ENCODE measurements at places on chromosomes 3 and 15. TPM values are rescaled to one million over a fixed set of nuclear protein-coding genes. Genes with fewer than 3 reads are reported as not detected.
A peak's percentile ranks its signal among the peaks of the same experiment; 100 is the strongest.

The PIF1 gene
- 3.9 TPM for total RNA-seq

The TRAT1 gene
- 8.0 TPM for total RNA-seq

The DZIP1L gene
- 15.0 TPM for total RNA-seq

The GABRR3 gene
- total RNA-seq = not detected

The IL16 gene
- 128 TPM for total RNA-seq

The BLM gene
- 6.2 TPM for total RNA-seq

The CIAO2A gene
- 69.4 TPM for total RNA-seq

The SYNPR gene
- total RNA-seq = not detected

The CPLX3 gene
- 73.7 TPM for total RNA-seq

The TMEM158 gene
- total RNA-seq = 0.79 TPM

The TMIE gene
- total RNA-seq = not detected

DNA sequence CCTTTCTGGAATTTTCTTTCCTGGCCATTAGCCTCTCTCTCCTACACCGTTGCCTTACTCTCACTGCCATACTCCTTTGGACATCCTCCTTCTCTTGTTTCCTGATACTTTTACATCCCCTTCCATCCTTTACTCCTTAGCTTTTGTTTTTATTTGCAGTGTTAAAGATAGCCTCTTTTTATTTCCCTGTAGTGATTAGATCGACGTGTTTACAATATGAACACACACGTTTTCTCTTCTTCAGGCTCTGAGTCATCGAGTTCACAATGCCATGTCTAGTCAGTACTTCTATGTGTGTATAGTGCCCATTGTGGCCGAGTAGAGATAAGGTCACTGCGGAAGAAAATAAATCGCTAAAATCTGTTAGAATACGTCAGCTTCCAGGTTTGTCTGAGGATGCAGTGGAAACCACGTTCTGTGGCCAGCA, 208.5 kb downstream of the LPP start:
- H3K27me3 ChIP-seq = no peaks in the 10 kb centered on the region
- H3K36me3 ChIP-seq = no peaks in the 10 kb centered on the region
- no peak for DNase-seq
- peaks cover 13% of the 10 kb centered on the region for H3K4me1 ChIP-seq
- H3K27ac ChIP-seq = no peak overlapping the region

- no peaks in the 10 kb centered on the region for H3K27me3 ChIP-seq
- H3K36me3 ChIP-seq = no peaks in the 10 kb centered on the region
- H3K4me3 ChIP-seq = no peak overlapping the region
- no peak overlapping the region for H3K27ac ChIP-seq
These were observed 43.9 kb downstream of the ALDH1A2 start for GRCh38 chr15:58021332-58022230.

DNA sequence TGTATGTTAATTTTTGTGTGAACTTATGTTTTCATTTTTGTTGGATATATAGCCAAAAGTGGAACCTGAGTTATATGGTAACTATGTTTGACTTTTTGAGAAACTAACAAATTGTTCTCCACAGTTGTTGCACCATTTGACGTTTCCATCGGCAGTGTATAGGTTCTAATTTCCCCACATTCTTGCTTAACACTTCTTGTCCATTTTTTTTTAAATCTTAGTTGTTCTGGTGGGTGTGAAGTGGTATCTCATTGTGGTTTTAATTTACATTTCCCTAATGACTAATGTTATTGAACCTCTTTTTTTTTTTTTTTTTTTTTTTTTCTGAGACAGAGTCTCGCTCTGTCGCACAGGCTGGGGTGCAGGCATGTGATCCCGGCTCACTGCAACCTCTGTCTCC, 8.0 kb downstream of the NISCH start:
- H3K36me3 ChIP-seq = no peaks in the 10 kb centered on the region
- no peak overlapping the region for H3K4me3 ChIP-seq
- no peak overlapping the region for H3K27ac ChIP-seq
- no peak for DNase-seq
- H3K4me1 ChIP-seq = no peaks in the 10 kb centered on the region
- H3K27me3 ChIP-seq = no peaks in the 10 kb centered on the region

GRCh38 chr15:98568382-98569017, 79.8 kb upstream of the IGF1R start:
- no peak for DNase-seq
- no peaks in the 10 kb centered on the region for H3K4me1 ChIP-seq
- no peak overlapping the region for H3K27ac ChIP-seq
- no peaks in the 10 kb centered on the region for H3K27me3 ChIP-seq

DNA sequence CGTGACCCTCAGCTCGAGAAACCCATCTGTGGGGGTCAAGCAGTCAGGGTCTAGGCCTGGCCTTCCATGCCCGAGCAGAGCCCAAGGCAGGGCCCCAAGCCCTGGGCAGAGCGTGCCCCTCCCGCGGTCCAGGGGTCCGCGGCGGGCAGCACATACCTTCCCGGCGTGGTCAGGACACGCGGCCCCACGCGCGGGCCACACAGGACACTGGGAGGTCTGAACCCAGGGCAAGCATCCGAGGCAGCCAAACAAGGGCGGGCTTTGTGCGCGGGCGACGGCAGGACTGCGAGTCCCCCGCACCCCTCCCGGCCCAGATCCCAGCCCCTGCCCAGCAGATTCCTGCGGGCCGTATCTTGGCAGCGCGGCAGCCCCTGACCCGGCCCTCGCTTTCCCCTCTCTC, 61.6 kb upstream of the ACAN start:
- no peak overlapping the region for H3K27ac ChIP-seq
- no peaks in the 10 kb centered on the region for H3K4me1 ChIP-seq
- DNase-seq = no peak
- H3K4me3 ChIP-seq = no peak overlapping the region

- no peak for DNase-seq
- no peak overlapping the region for H3K27ac ChIP-seq
- H3K4me3 ChIP-seq = no peak overlapping the region
- H3K4me1 ChIP-seq = peaks cover 43% of the 10 kb centered on the region
- no peaks in the 10 kb centered on the region for H3K36me3 ChIP-seq
These were observed 105.6 kb downstream of the LPP start for GRCh38 chr3:188259596-188259995.

DNA sequence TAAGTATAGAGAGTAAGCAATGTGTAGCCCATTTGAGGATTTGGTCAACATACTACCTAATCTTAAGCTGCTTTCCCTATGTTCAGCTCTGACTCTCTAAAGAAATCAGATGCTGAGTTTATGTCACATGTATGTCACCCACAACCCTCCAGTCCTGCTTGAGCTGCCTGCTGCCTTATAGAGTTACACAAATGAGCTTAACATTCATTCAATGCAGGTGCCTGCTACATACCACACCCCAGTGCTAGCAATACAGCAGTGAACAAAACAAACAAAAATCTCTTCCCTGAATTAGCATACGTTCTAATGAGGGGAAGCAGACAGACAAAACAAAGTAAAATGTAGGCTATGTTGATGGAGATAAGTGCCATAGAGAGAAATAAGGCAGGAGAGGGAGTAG, 93.0 kb downstream of the HHLA2 start:
- no peak overlapping the region for H3K27ac ChIP-seq
- no peaks in the 10 kb centered on the region for H3K36me3 ChIP-seq
- H3K27me3 ChIP-seq = no peaks in the 10 kb centered on the region
- no peak for DNase-seq
- no peak overlapping the region for H3K4me3 ChIP-seq

DNA sequence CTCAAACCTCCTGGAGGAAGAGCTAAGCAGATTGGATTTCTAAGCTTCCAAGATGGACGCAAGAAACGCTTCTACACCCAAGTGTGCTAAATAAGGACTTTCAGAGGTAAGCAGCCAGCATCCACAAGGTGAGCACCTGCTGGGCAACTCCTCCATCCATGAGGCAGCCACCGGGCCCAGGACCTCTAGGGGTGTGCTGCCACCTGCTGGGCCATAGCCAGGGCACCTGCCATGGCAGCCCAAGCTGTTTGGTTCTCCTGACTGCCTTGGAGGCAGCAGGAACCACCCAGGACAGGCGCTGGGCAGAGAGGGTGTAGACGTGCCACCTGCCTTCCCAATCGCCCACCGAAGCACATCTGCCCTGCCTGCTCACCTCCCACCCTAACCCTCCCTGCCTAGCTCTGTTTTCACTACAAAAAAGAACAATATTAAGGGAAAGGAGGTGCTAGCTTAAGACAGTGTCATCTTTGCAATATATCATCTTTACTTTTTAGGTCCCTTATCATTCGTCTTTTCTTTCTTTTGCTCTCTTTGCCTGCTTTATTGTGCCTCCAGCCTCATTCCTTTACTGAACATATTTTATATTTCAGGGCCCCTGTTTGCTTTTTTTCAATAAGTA, 12.9 kb downstream of the C15orf62 start:
- no peak overlapping the region for H3K27ac ChIP-seq
- H3K4me1 ChIP-seq = peaks cover 13% of the 10 kb centered on the region
- DNase-seq = peak; percentile 94
- H3K36me3 ChIP-seq = peaks cover 36% of the 10 kb centered on the region
- H3K4me3 ChIP-seq = no peak overlapping the region

GRCh38 chr3:143497382-143497781, 350.9 kb downstream of the SLC9A9 start:
- H3K27me3 ChIP-seq = no peaks in the 10 kb centered on the region
- DNase-seq = no peak
- H3K4me1 ChIP-seq = no peaks in the 10 kb centered on the region
- no peak overlapping the region for H3K4me3 ChIP-seq
- H3K27ac ChIP-seq = no peak overlapping the region
- peaks cover 17% of the 10 kb centered on the region for H3K36me3 ChIP-seq

GRCh38 chr3:97673357-97673997, 91.1 kb upstream of the ARL6 start:
- no peak overlapping the region for H3K27ac ChIP-seq
- no peaks in the 10 kb centered on the region for H3K27me3 ChIP-seq
- H3K36me3 ChIP-seq = no peaks in the 10 kb centered on the region
- H3K4me3 ChIP-seq = no peak overlapping the region
- H3K4me1 ChIP-seq = no peaks in the 10 kb centered on the region

DNA sequence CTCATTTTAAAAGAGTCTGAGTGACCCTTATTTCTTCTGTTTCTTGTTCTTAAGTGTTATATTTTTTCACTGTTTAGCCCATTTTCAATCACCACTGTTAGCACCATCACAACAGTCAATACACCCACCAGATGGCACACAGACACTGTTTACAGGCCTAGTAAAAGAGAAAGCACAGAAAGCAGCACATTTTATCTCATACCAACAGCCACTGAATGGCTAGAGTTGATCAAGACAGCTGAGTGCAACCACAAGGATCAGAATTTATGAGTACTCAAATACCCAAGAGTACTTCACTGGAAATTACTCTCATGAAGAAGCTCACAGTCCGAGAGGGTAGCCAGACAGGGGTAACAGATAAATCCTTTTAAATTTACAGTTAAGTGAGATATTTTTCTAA, 127.0 kb downstream of the TFDP2 start:
- no peak for DNase-seq
- no peaks in the 10 kb centered on the region for H3K36me3 ChIP-seq
- peaks cover 49% of the 10 kb centered on the region for H3K4me1 ChIP-seq
- no peaks in the 10 kb centered on the region for H3K27me3 ChIP-seq
- peak overlapping the region; percentile 30 for H3K27ac ChIP-seq

- H3K36me3 ChIP-seq = no peaks in the 10 kb centered on the region
- H3K4me1 ChIP-seq = peaks cover 24% of the 10 kb centered on the region
- H3K27ac ChIP-seq = no peak overlapping the region
- H3K4me3 ChIP-seq = no peak overlapping the region
These were observed 13.4 kb downstream of the SCAMP5 start for GRCh38 chr15:75008629-75009326.

DNA sequence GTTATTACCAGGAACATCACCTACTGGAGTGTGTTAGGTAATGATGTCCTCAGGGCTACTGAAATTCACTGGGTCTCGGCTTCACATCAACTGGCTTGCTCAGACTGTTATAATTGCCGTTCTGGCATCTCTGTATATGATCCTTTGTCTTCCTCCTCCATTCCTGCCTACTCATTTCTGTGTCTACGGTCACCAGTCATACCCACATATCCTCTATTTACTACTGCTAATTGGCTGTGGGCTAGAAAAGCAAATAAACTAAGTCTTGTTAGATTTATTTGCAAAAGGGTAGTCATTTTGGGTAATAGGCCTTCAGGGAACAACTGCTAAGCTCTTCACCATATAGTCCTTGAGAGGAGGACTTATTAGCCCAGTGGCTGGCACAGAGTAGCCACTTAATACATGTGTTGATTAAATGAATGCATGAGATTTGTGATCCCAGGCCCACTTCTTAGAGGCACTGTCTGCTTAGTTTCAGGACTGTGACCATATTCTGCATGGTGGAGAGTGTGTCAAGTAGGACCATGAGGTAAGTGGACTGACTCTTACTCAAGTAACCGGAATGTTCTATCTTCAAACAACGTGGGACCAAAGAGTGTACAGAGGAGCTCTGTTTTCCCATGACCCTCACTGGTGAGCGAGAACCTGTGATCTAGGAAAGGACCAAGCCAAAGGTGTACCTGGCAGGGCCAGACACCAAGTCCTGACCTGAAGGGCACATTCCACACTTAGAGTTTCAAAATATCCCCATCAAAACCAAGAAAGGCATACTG, 13.2 kb downstream of the ZDHHC3 start:
- no peak overlapping the region for H3K4me3 ChIP-seq
- H3K36me3 ChIP-seq = peaks cover 20% of the 10 kb centered on the region
- H3K4me1 ChIP-seq = peaks cover 5% of the 10 kb centered on the region

DNA sequence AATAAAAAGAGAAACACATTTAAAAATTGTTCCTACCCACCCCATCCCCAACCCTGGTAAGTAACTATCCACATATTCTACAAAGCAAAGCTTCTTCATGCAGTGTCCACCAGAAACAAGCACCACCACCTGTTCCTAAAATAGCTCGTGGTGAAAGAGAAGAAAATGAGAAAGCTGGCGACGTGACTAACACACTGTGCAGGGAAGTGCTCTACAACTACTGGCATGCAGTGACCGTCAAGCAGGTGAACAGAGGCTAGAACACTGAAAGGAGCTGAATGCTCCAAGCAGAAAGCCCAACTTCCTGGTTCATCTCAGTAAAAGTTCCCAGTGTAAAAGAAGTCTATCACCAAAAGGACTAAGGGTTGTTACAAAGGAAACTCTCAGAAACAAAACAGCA, 80.7 kb downstream of the NR2E3 start:
- H3K27me3 ChIP-seq = no peaks in the 10 kb centered on the region
- DNase-seq = no peak
- no peak overlapping the region for H3K27ac ChIP-seq
- no peaks in the 10 kb centered on the region for H3K36me3 ChIP-seq

GRCh38 chr15:31974154-31974794, 56.0 kb upstream of the CHRNA7 start:
- H3K4me1 ChIP-seq = no peaks in the 10 kb centered on the region
- no peaks in the 10 kb centered on the region for H3K27me3 ChIP-seq
- no peak overlapping the region for H3K4me3 ChIP-seq
- DNase-seq = no peak
- no peaks in the 10 kb centered on the region for H3K36me3 ChIP-seq

GRCh38 chr3:5565026-5565425, 377.5 kb downstream of the EDEM1 start:
- no peaks in the 10 kb centered on the region for H3K36me3 ChIP-seq
- H3K27me3 ChIP-seq = no peaks in the 10 kb centered on the region
- no peak overlapping the region for H3K27ac ChIP-seq

DNA sequence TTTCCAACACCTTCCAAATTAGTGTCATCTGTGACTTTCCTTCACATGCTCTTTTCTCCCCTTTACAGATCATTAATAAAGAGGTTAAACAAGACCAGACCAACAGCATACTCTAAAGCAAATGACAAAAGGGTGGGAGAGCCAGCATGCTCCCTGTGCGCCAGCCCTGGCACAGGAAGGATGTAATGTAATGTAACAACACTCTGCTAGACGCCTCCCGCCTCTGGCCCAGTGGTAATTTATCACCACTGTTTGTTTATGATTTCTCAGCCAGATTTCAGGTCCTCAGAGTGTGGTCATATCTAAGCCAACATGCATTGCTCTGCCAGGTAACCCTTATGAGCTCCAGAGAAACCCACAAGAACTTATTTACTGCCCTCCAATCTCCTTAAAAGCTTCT, 189.5 kb upstream of the WNT5A start:
- DNase-seq = no peak
- H3K27me3 ChIP-seq = no peaks in the 10 kb centered on the region
- no peaks in the 10 kb centered on the region for H3K36me3 ChIP-seq
- no peak overlapping the region for H3K4me3 ChIP-seq
- H3K4me1 ChIP-seq = no peaks in the 10 kb centered on the region
- no peak overlapping the region for H3K27ac ChIP-seq

Measured in spleen (tissue), 13 donors.